ENCODE measurements at places on chromosomes 7 and 10.

DNA sequence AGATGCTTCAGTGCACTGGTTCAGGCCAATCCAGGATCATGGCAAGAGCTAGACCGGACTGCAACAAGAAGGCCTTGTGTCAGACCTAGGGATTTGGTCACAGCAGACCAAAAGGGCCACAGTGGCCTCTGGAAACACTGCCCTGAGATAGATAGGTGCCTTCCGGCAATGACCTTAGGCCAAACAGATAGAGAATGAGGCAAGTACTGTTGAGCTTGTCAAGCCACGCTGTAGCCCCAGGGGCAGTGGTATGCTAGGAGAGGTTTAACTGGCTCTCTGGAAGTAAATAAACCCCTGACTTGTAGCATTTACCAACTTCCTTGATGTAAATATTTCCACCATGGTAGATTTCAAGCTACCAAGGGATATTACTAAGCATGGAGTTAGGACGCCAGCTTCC is 197.5 kb downstream of the GRID1 start:
- peaks cover 8% of the 10 kb centered on the region for H3K27me3 ChIP-seq
- H3K36me3 ChIP-seq, result no peaks in the 10 kb centered on the region
- no peak overlapping the region for H3K4me3 ChIP-seq
- no peaks in the 10 kb centered on the region for H3K4me1 ChIP-seq
- no peak for DNase-seq

GRCh38 chr10:72421885-72422540 is 67.3 kb upstream of the DNAJB12 start:
- no peak for DNase-seq
- H3K36me3 ChIP-seq, result peaks cover 17% of the 10 kb centered on the region
- no peak overlapping the region for H3K27ac ChIP-seq
- H3K4me1 ChIP-seq, result no peaks in the 10 kb centered on the region
- H3K4me3 ChIP-seq, result no peak overlapping the region

DNA sequence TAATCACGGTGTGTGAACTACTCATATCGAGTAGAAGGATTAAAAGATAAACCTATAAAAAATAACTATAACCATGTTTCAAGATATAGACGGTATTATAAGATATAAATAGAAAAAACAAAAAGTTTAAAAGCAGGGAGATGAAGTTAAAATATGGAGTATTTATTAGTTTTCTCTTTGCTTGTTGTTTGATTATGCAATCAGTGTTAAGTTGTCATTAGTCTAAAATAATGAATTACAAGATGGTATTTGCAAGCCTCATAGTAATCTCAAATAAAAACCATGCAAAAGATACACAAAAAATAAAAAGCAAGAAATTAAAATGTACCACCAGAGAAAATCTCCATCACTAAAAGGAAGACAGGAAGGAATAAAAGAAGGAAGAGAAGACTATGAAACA is 83.3 kb downstream of the TES start:
- no peak for DNase-seq
- no peaks in the 10 kb centered on the region for H3K36me3 ChIP-seq
- peaks cover 20% of the 10 kb centered on the region for H3K27me3 ChIP-seq
- H3K4me3 ChIP-seq, result no peak overlapping the region
- no peaks in the 10 kb centered on the region for H3K4me1 ChIP-seq

GRCh38 chr10:98041352-98042043 is 11.1 kb upstream of the CRTAC1 start:
- DNase-seq, result peak; percentile 18
- H3K27ac ChIP-seq, result no peak overlapping the region
- no peaks in the 10 kb centered on the region for H3K36me3 ChIP-seq
- H3K4me1 ChIP-seq, result no peaks in the 10 kb centered on the region

DNA sequence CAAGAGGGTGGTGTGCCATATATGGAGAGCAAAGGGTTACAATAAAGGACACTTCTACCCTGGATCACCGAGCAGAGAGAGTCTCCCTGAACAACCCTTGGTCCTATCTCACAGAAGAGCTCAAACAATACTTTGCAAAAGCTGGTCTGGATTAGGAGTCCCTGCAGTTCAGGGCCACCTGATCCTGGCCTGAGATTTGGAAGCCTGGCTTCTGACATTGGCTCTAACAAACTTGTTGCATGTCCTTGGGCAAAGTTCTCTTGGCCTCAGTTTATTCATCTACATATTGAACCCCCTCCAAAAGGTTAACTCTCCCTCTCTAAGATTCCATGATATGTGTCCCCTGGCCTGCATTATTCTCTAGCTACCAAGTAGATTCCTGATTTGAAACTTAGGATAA is 1.7 kb downstream of the RBP4 start:
- no peak for DNase-seq
- H3K4me1 ChIP-seq, result no peaks in the 10 kb centered on the region
- H3K4me3 ChIP-seq, result no peak overlapping the region
- no peak overlapping the region for H3K27ac ChIP-seq

- peaks cover 19% of the 10 kb centered on the region for H3K36me3 ChIP-seq
- DNase-seq, result no peak
- no peaks in the 10 kb centered on the region for H3K4me1 ChIP-seq
- H3K4me3 ChIP-seq, result no peak overlapping the region
- H3K27me3 ChIP-seq, result no peaks in the 10 kb centered on the region
Observed at GRCh38 chr10:117322260-117322659, 53.0 kb downstream of the PDZD8 start.

GRCh38 chr7:24831240-24831639 is 74.0 kb upstream of the GSDME start:
- H3K4me1 ChIP-seq, result peaks cover 65% of the 10 kb centered on the region
- H3K36me3 ChIP-seq, result peaks cover 87% of the 10 kb centered on the region
- no peak overlapping the region for H3K4me3 ChIP-seq
- DNase-seq, result no peak
- H3K27ac ChIP-seq, result no peak overlapping the region
- H3K27me3 ChIP-seq, result no peaks in the 10 kb centered on the region

DNA sequence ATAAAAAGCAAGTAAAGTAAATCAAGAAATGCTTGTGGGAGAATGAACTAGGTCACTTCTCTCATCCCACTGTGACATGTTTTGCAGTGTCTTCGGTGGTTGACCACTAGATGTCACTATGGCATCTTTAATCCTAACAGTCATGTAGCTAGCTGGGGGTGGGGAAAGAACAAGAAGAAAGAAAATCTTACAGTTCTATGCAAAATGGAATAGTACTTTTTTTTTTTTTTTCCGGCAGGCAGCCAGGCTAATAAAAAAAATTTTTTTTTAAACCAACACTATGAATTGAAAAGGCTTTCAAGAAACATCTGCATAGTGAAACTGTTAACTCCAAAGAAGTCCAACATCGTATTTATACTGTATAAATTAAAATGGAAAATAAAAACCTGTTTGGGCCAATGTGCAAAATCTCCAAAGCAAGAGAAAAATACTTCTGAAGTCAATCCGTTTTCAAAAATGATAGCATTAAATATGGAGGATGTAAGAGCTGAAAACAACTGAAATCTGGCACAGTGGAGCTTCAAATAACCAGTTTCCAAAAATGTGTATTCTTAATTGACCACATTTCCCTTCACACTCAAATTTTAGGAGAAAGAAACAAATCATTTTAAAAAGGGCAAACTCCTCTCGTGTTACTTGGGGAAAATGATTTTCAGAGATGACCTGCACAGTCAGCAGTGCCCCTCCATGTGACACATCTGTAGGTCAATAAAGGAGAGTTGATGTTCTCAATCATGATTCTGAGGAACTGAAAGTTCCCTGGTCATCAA is 38.5 kb downstream of the CDK1 start:
- no peak for DNase-seq
- H3K36me3 ChIP-seq, result no peaks in the 10 kb centered on the region
- H3K4me1 ChIP-seq, result peaks cover 13% of the 10 kb centered on the region
- peaks cover 26% of the 10 kb centered on the region for H3K27me3 ChIP-seq
- no peak overlapping the region for H3K4me3 ChIP-seq

DNA sequence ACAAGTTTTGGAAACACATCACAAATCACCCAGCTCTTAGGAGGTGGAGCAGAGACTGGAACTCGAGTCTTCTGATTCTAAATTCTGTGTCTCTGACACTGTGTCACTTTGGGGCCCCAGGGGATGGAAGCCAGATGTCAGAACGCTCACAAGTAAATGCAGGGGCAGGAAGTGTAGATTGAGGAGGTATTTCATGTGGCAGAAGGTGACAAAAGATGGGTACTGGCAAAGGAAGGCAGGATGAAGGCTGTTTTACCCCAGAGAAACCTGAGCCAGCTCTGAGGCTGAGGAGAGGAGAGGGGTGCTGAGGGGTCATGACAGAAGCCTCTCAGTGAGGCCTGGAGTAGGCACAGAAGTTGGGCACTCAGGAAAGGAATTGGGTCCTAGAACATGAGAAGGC is 6.0 kb upstream of the PURB start:
- H3K27ac ChIP-seq, result peak overlapping the region; percentile 88
- H3K4me1 ChIP-seq, result peaks cover 25% of the 10 kb centered on the region

DNA sequence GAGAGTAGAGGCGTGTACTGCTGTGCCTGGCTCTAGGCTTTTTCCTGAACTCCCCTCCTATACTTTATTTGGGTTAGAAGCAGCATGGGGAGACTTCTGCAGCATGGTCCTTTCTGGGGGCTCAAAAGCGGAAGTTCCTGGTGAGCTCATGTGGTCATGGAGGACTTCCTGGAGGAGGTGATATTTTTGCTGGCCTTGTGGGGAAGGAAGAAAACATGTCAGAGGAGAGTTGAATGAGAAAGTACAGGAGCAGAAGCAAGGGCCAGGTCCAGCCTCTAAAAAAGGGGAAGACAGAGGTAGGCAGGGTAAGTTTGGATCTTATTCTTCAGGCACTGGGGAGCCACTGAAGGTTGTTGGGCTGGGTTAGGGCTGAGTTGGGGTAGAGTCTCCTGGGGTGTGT is 45.5 kb downstream of the CASTOR2 start:
- H3K27me3 ChIP-seq, result no peaks in the 10 kb centered on the region
- no peak for DNase-seq
- no peak overlapping the region for H3K27ac ChIP-seq

DNA sequence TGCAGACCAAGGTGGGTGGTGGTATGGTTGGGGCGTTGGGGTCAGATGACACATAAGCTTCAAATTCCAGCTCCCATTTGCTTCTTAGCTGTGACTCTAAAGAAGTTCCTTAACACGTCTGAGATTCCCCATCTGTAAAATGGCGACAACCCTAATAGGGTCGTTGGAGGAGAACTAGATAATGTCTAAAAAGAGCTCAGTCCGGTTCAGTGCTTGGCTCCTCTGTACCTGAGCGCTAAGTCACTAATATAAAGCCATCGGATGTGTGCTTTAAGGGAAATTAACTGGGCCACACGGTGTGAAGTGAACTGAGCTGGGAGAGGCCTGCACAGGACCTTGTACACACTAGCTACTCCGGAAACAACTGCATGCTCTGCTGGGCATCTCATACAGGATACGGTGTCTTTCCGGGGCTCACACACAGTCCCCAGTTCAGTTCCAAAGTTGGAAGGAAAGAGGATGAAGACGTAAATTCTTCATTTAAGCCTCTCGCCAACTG is 476 bp upstream of the ZFYVE27 start:
- H3K27ac ChIP-seq, result peak overlapping the region; percentile 93
- peak overlapping the region; percentile 93 for H3K4me3 ChIP-seq
- no peak for DNase-seq
- no peaks in the 10 kb centered on the region for H3K27me3 ChIP-seq
- peaks cover 38% of the 10 kb centered on the region for H3K36me3 ChIP-seq
- H3K4me1 ChIP-seq, result peaks cover 36% of the 10 kb centered on the region

DNA sequence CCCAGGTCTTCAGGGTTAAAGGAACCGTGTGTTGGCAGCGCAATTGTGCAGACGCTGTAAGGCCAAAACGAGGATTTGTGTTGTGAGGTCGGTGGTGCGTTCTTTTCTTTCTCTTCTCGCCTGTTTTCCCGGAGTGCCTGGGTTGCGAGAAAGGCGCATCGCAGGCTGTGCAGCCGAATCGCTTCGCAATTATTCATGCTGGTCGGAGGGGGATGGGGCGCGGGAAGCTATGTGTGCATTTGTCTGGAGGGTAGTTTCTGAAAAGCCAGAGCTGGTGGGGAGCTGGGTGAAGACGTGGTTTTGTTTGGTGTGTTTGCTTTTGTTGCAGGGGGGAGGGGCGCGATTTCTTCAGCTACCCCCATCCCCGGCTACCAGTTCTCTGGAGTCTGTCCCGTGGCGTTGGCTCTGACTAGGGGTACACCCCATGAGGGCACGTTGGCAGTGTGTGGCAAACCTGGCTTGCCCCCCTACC is 2.1 kb downstream of the MXI1 start:
- peak overlapping the region; percentile 87 for H3K4me3 ChIP-seq
- peak overlapping the region; percentile 81 for H3K27ac ChIP-seq
- H3K27me3 ChIP-seq, result peaks cover 28% of the 10 kb centered on the region
- no peak for DNase-seq
- H3K36me3 ChIP-seq, result peaks cover 10% of the 10 kb centered on the region

GRCh38 chr7:123746055-123746454 is 2.7 kb downstream of the WASL start:
- no peak overlapping the region for H3K27ac ChIP-seq
- H3K4me1 ChIP-seq, result peaks cover 57% of the 10 kb centered on the region
- peaks cover 22% of the 10 kb centered on the region for H3K36me3 ChIP-seq
- no peaks in the 10 kb centered on the region for H3K27me3 ChIP-seq

- no peak overlapping the region for H3K27ac ChIP-seq
- peaks cover 3% of the 10 kb centered on the region for H3K4me1 ChIP-seq
- DNase-seq, result no peak
- H3K27me3 ChIP-seq, result no peaks in the 10 kb centered on the region
Observed at GRCh38 chr10:79107736-79108264, 39.0 kb downstream of the ZMIZ1 start.

GRCh38 chr10:75959912-75960311 is 528.5 kb downstream of the LRMDA start:
- no peaks in the 10 kb centered on the region for H3K27me3 ChIP-seq
- H3K36me3 ChIP-seq, result no peaks in the 10 kb centered on the region
- no peak overlapping the region for H3K27ac ChIP-seq

- no peaks in the 10 kb centered on the region for H3K36me3 ChIP-seq
- DNase-seq, result no peak
- peaks cover 39% of the 10 kb centered on the region for H3K27me3 ChIP-seq
- no peak overlapping the region for H3K4me3 ChIP-seq
Observed at GRCh38 chr10:103822800-103823199, 32.6 kb downstream of the SH3PXD2A start.

DNA sequence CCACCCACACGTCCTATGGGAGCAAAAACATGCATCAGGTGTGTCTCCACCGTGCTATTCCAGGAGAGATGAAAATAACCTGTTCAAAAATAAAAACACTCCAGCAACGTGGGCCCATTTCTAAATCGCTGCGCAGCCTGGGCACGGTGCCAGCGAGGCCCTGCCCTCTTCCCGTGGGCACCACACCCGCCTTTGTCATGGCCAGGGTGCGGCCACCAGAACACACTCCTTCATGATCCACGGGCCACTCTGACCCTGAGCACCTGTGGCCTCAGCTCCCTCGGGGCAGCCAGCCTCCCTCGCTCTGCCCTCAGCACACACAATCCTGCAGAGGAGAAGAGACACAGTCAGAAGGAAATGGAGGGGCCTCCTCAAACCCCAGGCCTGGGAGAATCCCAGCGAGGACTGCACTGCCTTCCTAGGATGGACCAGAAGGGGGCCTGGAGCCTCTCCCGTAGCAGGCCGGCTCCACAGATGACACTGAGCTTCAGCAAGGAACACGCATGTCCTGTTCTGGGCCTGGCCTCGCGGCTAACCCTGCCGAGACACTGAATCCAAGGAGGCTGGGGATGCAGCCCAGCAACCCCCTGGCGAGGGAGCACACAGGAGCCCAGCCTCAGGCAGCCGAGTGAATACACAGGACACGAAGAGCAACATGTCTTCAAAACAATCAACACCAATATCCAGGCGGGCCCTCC is 169.0 kb downstream of the MAD1L1 start:
- no peaks in the 10 kb centered on the region for H3K27me3 ChIP-seq
- peaks cover 4% of the 10 kb centered on the region for H3K4me1 ChIP-seq
- no peak for DNase-seq
- peaks cover 20% of the 10 kb centered on the region for H3K36me3 ChIP-seq

- no peak for DNase-seq
- no peak overlapping the region for H3K4me3 ChIP-seq
- H3K4me1 ChIP-seq, result no peaks in the 10 kb centered on the region
- no peak overlapping the region for H3K27ac ChIP-seq
- peaks cover 1% of the 10 kb centered on the region for H3K27me3 ChIP-seq
Observed at GRCh38 chr7:135349746-135350145, 116.1 kb downstream of the STRA8 start.
